ENCODE measurements at places on chromosomes 3 and 15. TPM values are rescaled to one million over a fixed set of nuclear protein-coding genes. Genes with fewer than 3 reads are reported as not detected.

PSTPIP1 gene
- total RNA-seq: 20.3 TPM

TRH gene
- total RNA-seq: not detected

AEN gene
- 10.9 TPM for total RNA-seq

RETNLB gene
- total RNA-seq: not detected

CMSS1 gene
- total RNA-seq: 32.1 TPM

Data from subcutaneous adipose tissue (tissue), 4 donors.